ENCODE measurements at places on chromosomes 5 and 9. TPM values are rescaled to one million over a fixed set of nuclear protein-coding genes. Genes with fewer than 3 reads are reported as not detected.
A peak's percentile ranks its signal among the peaks of the same experiment; 100 is the strongest.

Gene HSPB3
- polyA plus RNA-seq, result not detected

Gene KYAT1
- polyA plus RNA-seq, result 23.0 TPM

Gene INSYN2B
- polyA plus RNA-seq, result 1.7 TPM

Gene GPR150
- 0.07 TPM for polyA plus RNA-seq

DNA sequence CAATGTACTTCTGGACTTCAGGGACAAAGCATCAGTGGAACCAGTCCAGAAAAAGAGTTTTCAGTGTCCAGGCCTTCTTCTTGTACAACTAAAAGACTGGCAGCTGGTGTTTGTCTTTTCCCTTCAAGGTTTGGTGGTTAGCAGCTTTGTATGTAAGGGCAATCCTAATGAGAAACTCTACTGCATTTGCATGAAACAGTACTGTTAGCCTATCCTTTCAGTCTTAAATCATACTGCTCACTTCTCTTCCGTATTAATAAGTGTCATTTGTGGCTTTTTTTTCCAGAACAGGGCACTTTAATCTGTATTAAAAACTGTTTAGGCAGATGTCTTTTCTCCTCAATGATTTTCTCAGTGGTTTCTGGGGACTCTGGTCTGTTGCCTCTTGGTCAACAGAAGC, 48.9 kb downstream of the FAM174A start:
- DNase-seq, result peak; percentile 5

- DNase-seq, result no peak
Observed at GRCh38 chr9:136050701-136051452, 44.2 kb downstream of the NACC2 start.

- no peak for DNase-seq
Observed at GRCh38 chr9:96874947-96875460, 20.7 kb upstream of the ZNF782 start.

GRCh38 chr5:148585988-148586387, 68.3 kb downstream of the HTR4 start:
- DNase-seq, result no peak

- DNase-seq, result no peak
Observed at GRCh38 chr5:67233075-67233474, 36.5 kb upstream of the CD180 start.
